ENCODE measurements at places on chromosomes 7 and 10.

DNA sequence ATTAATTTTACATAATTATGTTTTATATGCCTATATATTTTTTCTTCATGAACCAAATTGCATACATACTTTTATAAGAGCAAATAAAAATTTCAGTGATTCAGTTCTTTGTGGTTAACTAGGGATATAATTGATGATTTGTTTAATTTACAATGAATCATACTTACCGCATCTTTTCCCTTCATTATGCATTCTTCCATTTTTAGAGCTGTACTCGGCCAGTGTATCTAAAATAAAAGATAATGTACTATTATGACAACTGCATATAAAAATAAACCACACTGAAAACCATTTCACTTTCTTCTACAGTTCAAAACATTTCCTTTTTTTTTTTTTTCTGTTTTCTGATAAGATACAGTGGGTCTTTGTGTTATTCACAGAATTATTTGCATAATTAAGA lies 179.9 kb downstream of the SEMA3E start:
- no peak for DNase-seq

DNA sequence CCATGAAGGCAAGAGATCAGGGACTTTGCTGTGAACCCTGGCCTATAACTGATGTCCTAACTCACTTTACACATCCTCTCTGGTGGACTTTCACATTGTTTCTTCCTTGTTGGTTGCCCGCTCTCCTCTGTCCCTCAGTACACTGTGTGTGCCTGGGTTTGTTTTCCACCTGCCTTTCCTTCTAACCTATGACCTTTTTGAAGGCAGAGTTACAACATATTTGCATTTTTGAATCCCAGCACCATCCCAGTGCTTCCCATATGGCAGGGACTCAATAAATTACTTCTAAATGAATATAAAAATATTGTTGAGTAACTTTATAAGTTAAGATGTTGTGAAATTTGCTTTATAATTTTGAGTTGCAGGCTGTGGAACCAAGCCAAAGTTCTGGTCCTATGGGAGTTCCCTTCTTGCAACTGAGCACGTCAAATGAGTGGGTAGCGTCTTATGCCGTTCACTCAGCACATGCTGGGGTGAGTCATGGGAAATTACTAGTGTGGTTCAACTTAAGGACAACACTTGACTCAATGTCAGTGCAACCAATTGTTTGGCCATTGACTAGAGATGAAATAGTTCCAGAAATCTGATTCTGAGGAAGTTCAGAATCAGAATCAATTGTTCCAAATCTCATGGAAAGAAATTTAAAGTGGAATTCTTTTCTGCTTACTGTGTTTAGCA lies 250.9 kb downstream of the TWIST1 start:
- no peak for DNase-seq

- DNase-seq: no peak
These were observed 48.6 kb downstream of the ARHGAP21 start for GRCh38 chr10:24674892-24675632.

DNA sequence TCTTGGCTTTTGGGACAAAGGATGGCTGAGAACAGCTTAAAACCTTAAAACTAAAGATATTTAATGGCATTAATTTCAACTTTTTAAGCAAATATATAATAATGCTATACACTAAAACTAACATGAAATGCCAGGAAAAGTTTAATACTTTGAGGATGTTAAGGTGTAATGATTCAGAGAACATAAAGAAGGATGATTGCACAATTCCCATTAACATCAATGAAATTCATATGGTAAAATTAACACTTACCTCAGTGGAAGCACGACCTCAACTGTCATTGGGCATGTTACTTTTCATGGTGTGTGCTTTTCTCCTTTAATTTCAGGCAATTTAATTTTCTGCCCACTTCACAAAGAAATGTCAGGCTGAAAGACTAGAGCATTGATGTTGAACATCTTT lies 171.7 kb downstream of the KCND2 start:
- no peak for DNase-seq

DNA sequence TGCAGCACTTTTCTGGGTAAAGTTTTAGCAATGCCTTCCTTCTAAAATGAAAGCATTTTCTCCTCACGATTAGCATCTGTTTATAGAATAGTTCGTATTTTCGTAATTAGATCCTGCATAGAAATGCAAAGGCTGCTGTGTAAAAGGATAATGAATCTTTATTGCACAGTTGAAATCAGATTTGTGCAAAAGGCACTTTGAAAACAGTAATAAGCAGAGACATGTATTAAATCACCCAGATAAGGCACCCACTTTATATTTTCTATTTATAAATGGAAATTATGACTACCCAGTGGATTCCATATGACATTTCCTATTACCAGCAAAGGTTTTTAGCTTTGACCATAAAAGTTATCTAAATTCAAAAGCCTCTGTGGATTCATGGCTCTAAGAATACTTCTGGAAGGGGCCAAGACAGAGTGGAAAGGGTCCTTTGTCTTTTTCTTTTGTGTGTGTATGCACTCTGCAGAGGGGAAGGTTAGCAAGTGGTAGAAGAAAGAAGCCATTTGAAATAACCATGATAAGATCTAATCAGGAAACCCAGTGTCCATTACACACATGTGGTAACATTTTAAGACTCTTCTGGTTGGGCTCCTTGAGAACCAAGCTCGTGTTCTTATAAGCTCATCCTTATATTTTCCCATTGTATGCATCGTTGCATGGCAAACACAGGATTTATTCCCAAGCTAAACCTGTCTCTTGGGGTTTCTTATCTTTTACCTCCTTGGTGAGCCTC lies 612.1 kb downstream of the AUTS2 start:
- no peak for DNase-seq

- no peak for DNase-seq
These were observed 124.3 kb downstream of the CUX1 start for GRCh38 chr7:101941481-101942383.

GRCh38 chr10:77505431-77506334 lies 131.9 kb downstream of the KCNMA1 start:
- no peak for DNase-seq

GRCh38 chr10:29636178-29636577 lies 1.4 kb upstream of the SVIL start:
- no peak for DNase-seq

DNA sequence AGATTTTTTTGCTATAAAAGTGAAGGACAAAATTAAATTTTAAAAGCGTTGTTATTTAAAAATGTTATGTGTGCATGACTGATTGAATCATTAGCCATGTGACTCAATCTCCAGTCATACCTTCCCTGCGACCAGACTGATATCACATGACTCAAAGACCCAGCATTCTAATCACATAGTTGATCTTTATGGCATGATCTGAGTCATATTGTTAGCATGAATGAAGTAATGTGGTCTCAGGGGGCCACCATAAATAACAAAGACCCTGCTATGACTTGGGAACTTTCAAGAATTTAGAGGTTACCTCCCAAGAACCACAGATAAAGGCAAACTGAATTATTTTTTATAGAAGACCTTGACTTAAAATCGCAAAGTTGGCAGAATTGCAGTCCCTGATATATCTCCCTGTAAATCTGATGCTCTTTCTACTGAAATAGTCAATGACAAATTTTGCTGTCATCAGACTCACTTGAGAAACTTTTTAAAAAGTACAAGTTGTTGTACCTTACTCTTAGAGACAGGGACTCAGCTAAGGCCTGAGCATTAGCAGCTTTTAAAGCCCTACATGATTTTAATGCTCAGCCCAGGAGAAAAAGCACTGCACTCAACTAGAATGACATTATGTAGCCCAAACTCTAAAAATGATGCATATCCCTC lies 717.3 kb downstream of the XPNPEP1 start:
- DNase-seq: no peak

- no peak for DNase-seq
These were observed 19.2 kb downstream of the MMRN2 start for GRCh38 chr10:86938260-86938659.

GRCh38 chr10:60820093-60820754 lies 41.9 kb downstream of the CDK1 start:
- DNase-seq: no peak

DNA sequence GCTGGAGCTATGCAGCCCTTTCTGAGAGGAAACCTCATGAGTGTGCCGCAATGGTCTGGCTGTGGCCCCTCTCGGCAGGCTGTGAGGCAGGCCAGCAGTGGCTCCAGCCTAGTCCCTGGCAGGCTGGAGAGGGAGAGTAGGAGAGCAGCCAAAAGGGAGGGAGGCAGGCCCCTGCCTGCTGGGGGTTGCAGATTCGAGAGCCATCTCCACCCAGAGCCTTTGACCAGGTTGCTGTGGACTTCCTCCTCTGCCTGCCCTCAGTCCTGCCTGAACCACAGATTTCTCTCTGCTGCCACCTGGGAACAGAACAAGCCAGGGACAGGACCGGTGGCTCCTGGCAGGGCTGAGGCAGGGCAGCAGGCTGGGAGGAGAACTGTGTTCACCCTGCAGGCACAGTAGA lies 13.9 kb downstream of the PAX2 start:
- DNase-seq: no peak

- no peak for DNase-seq
These were observed 11.0 kb upstream of the ZNF22 start for GRCh38 chr10:44989597-44990301.

GRCh38 chr10:122462533-122463465 lies 1.4 kb downstream of the HTRA1 start:
- DNase-seq: no peak

GRCh38 chr7:43248961-43249822 lies 136.7 kb downstream of the HECW1 start:
- DNase-seq: no peak

GRCh38 chr7:26567266-26567665 lies 275.6 kb downstream of the SNX10 start:
- no peak for DNase-seq

DNA sequence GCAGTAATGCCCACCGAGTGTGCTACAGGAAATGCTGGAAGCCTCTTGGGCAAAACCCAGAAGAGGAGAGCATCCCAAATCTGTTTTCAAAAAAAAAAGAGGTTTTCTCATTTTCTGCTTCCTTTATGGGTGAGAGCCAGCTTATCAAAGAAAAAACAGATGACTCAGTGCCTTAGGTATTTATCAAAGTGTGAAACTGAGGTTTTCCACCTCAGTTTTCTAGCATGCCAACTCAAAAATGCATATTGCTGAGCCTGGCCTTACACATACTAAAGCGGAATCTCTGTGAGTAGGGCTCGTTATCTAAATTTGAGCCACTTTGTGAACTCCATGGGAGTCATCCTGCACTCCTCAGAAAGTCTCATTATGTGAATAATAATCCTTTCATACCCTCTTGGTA lies 705.1 kb downstream of the SUGCT start:
- no peak for DNase-seq

DNA sequence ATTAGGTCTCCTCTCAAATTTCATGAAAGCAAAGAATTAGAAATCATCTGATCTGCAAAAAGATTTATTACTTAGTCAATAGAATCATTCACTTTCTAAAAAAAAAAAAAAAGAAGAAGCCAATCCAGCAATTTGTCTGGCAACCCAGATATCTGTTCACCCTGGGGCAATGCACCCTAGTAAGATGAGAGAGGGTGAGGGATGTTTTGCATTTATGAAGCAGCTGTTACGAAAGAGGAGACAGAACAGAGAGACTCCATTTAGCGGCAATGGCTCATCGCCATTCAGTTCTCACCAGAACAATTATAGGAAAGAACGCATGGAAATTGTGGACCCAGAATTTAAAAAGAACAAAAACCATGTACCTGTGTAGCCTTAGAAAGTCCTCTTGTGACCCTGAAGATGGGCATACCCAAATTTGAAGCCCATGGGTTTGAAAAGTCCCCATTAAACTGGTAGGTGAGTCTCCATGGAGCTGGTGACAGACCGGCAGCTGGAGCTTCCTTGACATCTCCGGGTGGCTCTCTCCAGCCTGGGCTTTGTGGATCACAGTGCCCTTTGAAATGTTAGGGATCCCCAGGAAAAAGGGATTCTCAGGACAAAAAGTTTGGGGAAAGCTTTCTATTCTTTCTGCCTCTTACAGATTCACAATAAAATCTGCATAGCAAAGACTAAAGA lies 45.5 kb upstream of the CCDC3 start:
- no peak for DNase-seq

DNA sequence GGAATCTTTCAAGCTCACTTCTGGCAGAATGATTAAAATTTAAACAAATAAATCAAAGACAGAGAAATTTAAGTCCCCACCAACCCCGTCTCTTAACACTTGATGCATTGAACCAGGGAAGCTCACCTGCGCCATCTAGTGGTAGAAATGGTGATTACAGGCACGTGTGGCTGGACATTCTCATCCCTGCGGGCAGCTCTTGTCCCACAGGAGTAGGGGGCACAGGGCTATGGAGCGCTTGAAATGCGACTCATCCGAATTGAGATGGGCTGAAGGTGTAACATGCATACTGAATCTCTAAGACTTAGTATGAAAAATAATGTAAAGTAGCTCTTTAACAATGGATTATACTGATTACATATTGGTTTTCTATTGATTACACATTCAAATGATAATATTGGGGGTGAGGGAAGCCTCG lies 24.8 kb upstream of the SLIT1 start:
- DNase-seq: no peak

DNA sequence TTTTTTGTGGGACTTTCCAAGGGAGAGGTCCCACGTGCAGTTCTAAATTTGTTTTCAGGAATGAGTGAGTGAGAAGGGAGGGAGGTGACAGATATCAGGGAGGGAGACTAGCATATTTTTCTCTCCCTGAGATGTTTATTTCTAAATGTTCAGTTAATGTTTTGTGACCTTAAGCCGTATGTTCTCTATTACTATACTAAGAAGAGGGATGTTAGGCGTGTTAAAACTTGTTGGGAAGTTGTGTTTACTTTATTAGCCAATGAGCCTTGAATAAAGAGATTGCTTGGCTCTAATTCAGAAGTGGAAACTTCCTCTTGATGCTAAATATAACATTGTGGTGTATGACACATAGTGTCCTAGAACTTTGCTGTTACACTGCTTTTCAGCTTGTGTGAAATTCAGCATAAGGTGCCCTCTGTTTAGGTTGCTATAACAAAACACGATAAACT lies 37.3 kb downstream of the DNAH11 start:
- no peak for DNase-seq

DNA sequence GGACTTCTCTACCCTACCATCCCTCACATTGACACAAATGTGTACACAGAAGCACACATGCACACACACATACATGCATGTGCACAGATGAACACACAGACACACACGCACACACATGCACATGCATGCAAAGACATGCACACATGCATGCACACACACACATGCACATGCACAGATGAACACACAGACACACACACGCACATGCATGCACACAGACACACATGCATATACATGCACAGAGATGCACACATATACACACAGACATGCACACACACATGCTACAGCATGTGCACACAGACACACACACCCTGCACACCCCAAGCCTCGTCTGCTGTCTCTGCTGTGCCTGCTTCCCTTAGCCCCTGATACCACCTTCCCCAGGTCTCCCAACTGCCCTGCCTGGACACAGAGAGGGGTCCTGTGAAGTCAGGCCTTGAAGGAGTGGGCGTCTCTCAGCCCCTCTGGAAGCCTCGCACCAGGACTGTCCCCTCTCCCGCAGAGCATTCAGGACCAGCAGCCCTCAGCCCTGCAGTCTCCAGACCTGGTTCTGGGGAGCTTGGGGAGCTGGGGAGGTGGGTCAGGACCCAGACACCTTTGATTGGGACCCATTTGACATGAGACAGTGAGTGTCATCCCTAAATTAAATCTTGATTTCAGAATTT lies 181.8 kb downstream of the DNAJB6 start:
- DNase-seq: no peak
